Activated T-helper 1 cell treated with anti-CD3 and anti-CD28 coated beads, Interleukin-2, amount 50 U/mL, for 16 hours (primary cell): ENCODE measurements at places on chromosomes 6 and 20.

DNA sequence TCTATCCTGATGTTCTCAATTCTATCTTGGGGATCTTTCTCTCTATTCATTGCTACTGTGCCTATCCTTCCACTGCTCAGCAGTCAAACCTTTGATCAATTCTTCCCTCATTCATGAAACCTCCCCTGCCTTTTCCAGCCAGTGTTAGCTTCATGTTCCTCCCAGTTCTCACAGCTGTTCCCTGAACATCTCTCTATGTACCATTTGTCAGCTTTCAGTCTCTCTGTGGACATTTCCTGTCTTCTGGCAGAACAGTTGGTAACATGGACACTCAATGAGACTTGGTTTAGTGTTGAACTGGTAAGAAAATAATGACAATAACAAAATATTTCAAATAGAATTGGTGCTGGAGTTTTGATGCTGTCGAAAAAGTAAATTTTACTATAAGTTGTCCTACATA is 26.2 kb downstream of the SPTLC3 start:
- DNase-seq, result no peak

GRCh38 chr6:109998159-109998785 is 20.2 kb downstream of the GPR6 start:
- no peak for DNase-seq

DNA sequence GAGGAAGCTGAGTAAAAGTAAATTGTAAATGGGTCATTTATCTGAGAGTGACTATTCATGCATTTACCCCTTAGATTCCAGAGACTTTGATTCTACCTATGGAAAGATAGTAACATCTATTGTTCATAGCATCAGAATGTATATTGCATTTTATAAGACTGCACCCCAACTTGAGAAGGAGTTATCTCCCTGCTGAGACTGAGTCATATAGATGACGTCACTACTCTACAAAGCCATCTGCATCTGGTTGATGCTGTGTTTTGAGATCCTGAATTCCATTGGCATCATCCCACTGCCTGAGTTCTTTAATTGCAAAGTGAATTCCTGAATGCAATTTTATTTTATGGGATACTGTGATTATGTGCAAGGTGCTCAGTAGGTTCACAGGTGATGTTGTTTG is 444.0 kb upstream of the SLC35B3 start:
- no peak for DNase-seq

GRCh38 chr6:10531942-10532341 is 10.8 kb downstream of the GCNT2 start:
- DNase-seq, result no peak
